ENCODE measurements at places on chromosomes 4 and X. TPM values are rescaled to one million over a fixed set of nuclear protein-coding genes. Genes with fewer than 3 reads are reported as not detected.

GRCh38 chr4:185332575-185333464 lies 62.9 kb downstream of the LRP2BP start:
- no peak for DNase-seq
- no peak overlapping the region for H3K4me3 ChIP-seq
- H3K27ac ChIP-seq, result no peak overlapping the region
- H3K27me3 ChIP-seq, result no peaks in the 10 kb centered on the region
- peaks cover 15% of the 10 kb centered on the region for H3K36me3 ChIP-seq

- peaks cover 11% of the 10 kb centered on the region for H3K36me3 ChIP-seq
- no peak for DNase-seq
- no peak overlapping the region for H3K4me3 ChIP-seq
- H3K4me1 ChIP-seq, result no peaks in the 10 kb centered on the region
- H3K27me3 ChIP-seq, result no peaks in the 10 kb centered on the region
Observed at GRCh38 chr4:119510395-119511149, 118.0 kb downstream of the PDE5A start.

The GAGE1 gene
- polyA plus RNA-seq, result not detected

The CDKL5 gene
- not detected for polyA plus RNA-seq

DNA sequence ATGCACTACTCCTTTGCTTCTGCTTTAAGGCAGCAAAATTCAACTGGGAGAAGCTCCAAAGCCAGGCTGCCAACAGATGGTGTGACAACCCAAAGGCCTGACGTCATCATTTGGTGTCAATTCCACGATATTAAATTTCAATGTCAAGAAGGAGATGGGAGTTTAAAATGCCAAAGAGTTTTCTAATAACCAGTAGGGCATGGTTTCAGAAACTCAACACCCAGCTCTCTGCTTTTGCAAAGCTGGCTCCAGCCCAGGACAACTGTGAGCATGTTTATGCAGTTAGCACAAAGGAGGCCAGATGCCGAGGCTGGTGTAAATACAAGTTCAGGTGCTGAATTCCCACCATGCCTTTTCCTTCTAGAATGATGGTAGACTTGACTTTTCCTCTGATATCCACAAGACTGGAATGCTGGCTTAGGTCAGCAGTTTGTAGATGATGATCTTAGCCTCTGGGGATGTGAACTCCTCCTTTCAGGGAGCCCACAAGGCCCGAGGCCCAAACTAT lies 67.3 kb downstream of the AFAP1 start:
- H3K27ac ChIP-seq, result no peak overlapping the region
- no peak for DNase-seq
- H3K36me3 ChIP-seq, result peaks cover 3% of the 10 kb centered on the region
- peaks cover 6% of the 10 kb centered on the region for H3K27me3 ChIP-seq
- peaks cover 10% of the 10 kb centered on the region for H3K4me1 ChIP-seq

The RPGR gene
- 7.2 TPM for polyA plus RNA-seq

Data from immature natural killer cell (primary cell).